ENCODE measurements at places on chromosomes 2 and 18.

DNA sequence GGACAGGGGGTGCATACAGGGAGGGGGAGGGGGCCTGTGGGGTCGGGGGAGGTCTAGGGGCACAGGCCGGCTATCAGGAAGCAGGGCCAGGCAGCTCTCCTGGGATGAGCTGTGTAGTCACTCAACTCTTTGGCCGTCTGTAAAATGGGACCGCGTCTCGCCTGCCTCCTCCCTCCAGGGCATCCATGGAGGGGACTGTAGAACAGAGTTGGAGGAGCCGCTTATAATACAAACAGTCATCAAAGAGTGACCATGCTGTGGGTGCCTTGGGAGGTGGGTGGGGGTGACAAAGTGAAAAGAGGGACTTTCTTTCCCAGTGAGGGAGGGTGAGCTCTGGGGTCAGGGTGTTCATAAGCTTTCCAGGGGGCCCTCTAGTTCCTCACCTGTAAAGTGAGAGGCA lies 169.6 kb upstream of the HAAO start:
- DNase-seq = no peak

GRCh38 chr2:242015108-242016065 lies 145.9 kb downstream of the RTP5 start:
- DNase-seq = no peak

GRCh38 chr2:181129364-181130056 lies 149.1 kb downstream of the UBE2E3 start:
- no peak for DNase-seq

DNA sequence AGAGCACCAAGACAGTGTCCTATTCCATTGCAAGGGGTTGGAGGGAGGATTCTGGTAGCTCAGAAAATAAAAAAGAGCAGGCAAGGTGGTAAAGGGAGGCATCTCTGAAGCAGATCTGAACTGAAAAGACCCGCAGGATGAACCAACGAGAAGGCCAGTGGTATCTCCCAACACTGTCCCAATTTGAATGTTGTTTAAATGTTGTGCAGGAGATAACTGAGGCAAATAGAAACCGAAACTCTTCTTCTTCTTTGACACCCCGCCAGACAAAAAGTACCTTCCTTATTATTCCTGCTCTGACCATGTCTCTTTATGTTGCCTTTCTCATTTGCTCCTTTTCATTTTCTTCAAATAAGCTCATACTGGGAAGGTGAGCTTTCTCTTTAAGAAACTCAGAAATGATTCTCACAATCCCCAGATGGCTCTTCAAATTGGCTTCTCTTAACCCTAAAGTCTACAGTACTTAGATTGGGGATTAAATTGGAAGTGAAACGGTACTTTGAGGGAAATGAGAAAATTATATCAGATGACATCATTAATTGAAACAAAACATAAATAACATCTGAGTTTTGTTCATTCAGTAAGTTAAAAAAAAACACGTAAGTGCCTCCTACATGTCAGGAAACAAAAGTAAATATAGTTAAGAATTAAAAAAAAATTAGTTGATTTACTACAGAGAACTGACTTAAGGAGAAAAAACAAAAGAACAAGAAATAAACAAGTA lies 143.6 kb downstream of the WDPCP start:
- no peak for DNase-seq

GRCh38 chr2:71100195-71100964 lies 29.6 kb downstream of the MCEE start:
- no peak for DNase-seq

GRCh38 chr2:189249901-189250300 lies 70.3 kb upstream of the COL5A2 start:
- no peak for DNase-seq

DNA sequence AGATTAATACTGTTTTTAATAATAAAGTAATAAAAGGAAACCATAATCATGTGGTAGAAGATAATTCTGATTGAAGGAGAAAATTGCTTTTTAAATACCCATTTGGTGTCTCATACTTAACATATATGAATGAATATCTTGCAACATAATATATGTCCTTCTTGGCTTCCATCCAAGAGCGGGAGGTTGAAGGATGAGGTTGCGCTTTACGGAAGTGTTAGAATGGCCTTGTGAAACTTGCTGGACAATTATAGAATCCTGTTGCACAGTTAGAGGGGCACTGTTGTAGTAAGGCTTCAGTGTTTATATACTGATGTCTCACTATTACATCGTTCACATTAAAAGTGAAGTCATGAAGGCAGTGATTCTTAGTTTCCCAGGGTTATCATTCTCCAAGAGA lies 9.4 kb downstream of the INSIG2 start:
- no peak for DNase-seq

- no peak for DNase-seq
Measured at GRCh38 chr2:17299891-17300540, 218.2 kb downstream of the RAD51AP2 start.

DNA sequence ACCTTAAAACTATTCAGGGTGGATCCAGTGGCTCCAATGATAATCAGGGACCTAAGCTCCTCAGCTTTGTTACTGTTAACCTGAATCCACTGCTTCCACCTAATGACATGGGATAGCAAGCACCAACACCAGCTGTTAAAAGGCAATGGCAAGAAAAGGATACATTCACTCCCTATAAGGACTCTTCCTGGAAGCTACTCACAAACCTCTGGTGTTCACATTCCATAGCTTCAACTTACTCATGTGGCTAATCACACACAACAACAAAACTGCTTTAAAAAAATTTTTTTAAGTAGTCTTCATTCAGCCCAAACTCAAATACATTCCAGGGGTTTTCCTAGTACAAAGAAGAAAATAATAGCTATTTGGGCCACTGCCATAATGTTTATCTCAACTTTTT lies 24.5 kb downstream of the ROCK2 start:
- no peak for DNase-seq
